ENCODE measurements at places on chromosomes 16 and 17.

DNA sequence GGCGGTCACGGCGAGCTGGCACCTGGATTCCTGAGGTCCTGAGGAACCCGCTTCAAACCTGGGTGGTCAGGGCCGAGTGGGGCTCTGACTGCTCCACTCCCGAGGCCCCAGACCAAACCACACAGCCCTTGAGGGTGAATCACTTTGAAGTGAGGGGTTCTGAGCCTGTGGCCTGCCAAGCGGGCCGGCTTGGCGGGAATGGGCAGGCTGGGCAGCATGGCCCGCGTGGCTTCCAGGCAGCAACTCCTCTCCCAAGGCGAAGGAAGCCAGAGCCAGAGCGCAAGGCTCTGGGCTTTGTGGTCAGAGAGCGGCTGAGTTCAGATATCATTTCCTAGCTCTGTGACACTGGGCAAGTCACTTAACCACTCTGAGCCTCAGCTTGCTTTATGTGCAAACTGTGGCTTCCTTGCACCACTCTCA lies 42.7 kb downstream of the CMIP start:
- ATAC-seq, result no peak

GRCh38 chr17:7695586-7695985 lies 7.3 kb downstream of the WRAP53 start:
- ATAC-seq, result no peak

DNA sequence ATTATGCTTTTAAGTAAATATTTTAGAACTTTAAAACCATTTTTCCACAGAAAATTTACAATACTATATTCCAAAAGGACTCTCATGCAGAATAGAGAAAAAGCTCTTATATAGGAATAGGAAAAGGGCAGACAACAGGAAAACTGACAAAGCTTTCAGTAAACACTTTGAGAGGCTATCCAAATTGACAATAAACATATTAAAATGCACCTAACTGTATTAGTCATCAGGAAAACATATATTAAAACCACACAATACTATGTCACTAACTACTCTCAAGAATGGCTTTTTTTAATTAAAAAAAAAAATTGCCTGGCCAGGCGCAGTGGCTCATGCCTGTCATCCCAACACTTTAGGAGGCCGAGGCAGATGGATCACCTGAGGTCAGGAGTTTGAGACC lies 77.3 kb downstream of the CEP112 start:
- no peak for ATAC-seq

DNA sequence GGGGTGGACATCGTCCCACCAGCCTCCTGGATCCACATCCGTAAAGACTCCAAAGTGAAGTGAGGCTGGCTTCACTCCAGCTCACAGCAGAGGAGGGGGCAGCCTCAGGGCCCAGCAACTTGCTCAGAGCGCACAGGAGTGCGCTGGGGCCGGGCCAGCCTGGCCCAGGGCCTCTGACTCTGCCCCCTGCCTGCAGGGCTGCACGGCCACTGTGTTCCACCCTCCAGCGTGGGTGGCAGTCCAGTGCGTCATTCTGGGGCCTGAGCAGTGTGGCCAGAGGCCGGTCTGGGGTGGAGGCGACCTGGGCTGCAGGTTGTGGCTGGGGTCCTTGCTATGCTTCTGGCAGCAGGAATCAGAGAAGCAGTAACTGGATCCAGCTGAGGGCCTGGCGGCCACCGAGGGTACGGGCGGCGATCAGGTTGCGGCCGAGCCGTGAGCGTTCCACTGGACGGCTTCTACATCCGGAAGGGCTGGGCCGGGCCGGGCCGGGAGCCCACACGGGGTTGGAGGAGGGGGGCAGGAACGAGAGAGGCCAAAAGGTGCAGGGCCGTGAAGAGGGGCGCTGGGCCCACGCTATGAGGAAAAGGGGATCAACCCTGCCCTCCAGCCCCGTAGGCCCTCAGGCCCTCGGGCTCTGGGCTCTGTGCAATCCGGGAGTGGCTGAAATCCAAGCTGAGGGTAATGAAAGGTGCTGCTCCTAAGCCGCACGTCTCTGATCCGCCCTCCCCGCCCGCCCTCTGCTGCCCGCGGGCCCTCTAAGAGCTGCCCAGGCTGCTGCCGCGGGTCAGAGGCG lies at the start of gene FSCN2:
TSS of gene FSCN2 (plus strand) at position 787 of the 793 bp plus-strand sequence. CDS start 155 bp downstream, outside the sequence.
- ATAC-seq, result peak; percentile 42

DNA sequence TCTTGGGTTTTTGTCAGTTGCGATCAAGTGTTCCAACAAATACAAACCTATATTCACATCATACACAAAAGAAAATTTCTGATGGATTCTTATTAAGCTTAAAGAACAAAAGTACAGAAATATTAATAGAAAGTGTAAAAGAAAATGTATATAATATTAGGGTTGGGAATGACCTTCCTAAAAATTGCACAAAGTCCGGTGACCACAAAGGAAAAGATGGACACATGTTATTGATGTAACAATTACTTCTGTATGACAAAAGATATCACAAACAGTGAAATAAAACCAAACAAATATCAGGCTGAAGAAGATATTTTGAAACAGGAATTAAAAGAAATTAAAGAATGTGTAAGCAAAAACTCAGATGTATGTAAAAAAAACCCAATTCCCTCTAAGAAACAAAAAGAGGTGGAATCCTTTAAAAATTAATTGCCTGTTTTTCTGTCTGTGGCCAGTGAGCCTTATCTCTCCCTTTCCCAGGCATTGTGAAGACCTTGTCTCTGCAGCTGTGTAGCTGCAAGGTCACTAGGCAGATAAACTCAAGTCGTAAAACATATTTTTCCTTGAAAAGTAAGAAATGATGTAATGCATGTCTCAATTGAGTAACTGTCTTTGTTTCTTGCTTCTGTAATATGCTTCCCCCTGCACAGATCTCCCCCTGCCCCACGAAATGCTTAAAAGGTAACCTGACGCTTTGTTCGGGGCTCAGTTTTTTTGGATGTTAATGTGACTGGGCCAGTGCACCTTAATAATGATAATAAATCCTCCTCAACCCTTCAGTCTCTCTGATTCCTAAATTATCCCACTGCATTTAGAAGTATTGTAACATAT lies 2.8 kb downstream of the ST6GALNAC1 start:
- ATAC-seq, result no peak

DNA sequence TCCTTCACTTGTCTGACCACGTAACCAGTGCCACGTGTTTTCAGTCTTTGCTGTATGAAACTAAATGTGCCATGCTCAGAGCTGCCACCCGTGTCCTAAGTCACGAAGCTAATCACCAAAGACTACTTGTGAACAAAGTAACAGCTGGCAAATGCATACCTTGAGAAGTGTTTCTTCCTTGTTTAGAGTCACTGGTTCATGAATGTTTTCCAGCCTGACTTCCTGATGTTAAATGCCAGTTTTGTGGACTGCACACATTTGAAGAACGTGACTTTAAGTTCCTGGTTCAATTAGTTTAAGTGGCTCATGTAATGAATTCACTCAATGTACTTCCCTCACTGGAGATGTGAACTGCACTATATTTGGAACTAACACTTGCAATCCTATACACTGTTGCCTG lies 19.9 kb upstream of the KPNB1 start:
- ATAC-seq, result peak; percentile 36

- ATAC-seq, result no peak
Observed at GRCh38 chr17:1146561-1147265, 33.1 kb downstream of the ABR start.

DNA sequence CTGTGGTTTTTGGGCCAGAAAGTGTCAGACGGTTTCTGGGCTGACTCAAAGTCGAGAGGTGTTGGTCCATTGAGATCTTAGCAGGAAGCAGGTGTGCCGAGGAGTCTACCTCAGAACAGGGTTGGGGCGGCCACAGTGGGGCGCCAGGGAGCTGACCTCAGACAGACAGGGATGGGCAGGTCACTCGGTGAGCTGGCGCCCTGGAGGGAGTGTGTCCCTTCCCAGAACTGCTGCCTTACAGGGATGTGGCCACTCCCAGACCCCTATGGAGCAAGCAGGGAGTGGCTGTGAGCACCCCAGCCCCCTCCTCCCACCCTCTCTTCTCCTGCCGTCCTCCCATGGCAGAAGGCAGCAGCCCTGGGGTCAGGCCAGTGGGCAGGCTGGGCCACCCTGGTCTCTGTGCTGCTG lies 14.0 kb upstream of the DPEP1 start:
- ATAC-seq, result peak; percentile 80

DNA sequence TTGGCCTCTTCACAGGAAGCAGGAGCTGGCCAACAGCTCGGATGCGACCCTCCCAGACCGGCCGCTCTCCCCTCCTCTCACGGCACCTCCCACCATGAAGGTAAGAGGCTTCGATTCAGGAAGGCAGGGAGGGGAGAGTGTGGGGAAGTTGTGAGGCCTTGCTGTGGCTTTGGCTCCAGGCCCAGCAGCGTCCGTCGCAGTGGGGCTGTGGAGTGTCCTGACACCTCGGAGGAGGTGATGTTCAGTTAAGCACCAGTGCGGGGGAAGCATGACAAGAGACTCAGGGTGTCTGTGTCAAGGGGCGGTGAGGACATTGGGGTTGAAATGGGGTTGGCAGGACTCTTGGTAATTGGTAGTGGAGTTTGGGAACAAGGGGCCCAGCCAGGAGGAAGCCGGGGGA lies 109.0 kb downstream of the RAP1GAP2 start:
- ATAC-seq, result no peak
